ENCODE measurements at places on chromosomes 2 and 18. TPM values are rescaled to one million over a fixed set of nuclear protein-coding genes. Genes with fewer than 3 reads are reported as not detected.

Gene HS6ST1
- 22.3 TPM for total RNA-seq

Gene DES
- not detected for total RNA-seq

Gene TLX2
- total RNA-seq: 1.2 TPM

Gene GCKR
- total RNA-seq: not detected

Gene LBX2
- total RNA-seq: 1.1 TPM

Gene GPAT2
- 18.4 TPM for total RNA-seq

Gene RGPD4
- not detected for total RNA-seq

Gene CLEC4F
- 0.10 TPM for total RNA-seq

Gene VIL1
- not detected for total RNA-seq

Gene WNT6
- total RNA-seq: not detected

Gene ZFP36L2
- total RNA-seq: 92.3 TPM

Gene RFTN2
- total RNA-seq: not detected

Gene LGALSL
- 2.5 TPM for total RNA-seq

Gene CIB4
- total RNA-seq: not detected

- no peak for DNase-seq
Observed at GRCh38 chr2:128490321-128490720, 171.7 kb upstream of the HS6ST1 start.

DNA sequence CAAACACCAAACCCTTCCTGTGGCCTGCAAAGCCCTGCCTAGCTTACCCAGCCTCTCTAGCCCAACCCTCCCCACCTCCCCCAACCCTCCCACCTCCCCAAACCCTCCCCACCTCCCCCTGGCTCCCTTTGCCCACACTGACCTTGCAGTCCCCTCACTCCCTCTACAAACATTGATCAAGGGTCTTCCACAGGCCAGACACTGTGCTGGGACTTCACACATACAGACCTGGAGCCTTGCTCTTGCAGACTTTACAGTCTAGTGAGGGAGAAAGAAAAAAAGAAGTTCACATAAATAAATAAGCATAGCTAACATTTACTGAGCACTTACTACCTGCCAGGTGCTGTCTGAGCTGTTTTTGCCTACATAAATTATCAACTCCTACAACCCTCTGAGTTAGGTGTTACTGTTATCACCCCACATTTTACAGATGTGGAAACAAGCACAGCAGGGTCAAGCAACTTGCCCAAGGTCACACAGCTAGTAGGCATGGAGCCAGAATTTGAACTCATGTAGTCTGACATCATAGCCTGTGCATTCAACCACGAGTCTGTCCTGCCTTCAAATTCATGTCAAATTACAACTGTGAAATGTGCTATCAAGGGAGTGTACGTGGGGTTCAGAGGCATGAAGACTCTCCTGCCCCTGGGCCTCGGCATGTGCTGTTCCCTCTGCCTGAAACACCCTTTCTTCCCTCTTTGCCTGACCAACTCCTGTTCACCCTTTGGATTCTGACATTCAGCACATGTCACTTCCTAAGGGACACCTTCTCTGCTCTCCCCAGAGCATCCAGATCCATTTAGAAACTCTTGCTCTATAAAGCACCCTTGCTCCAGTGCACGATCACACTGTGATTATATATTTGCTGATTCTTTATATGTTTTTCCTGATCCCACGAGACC lies 209.9 kb downstream of the TNS1 start:
- DNase-seq: no peak

GRCh38 chr18:77765468-77765867 lies 515.8 kb downstream of the GALR1 start:
- no peak for DNase-seq

- DNase-seq: no peak
Observed at GRCh38 chr2:47083886-47084687, 71.0 kb downstream of the STPG4 start.

DNA sequence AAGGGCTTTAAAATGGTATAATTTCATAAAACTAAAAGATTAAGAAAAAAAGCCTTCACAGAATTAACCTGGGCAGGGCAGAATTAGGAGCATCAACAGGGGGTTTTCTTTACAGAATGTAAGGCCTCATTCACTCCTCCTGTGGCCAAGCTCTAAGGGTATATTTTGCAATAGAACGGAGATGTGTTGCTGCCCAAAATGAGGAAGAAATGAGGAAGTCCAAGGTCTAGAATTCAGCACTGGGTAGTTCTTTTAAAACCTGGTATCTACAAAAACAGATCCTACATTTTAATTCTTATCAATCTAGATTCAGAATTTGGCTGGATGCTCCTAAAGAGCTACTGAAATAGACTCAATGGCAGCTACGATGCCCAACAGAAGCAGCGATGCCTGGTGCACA lies 101.8 kb downstream of the AKAIN1 start:
- DNase-seq: no peak

- DNase-seq: no peak
Observed at GRCh38 chr18:8882632-8883408, 177.5 kb downstream of the MTCL1 start.

DNA sequence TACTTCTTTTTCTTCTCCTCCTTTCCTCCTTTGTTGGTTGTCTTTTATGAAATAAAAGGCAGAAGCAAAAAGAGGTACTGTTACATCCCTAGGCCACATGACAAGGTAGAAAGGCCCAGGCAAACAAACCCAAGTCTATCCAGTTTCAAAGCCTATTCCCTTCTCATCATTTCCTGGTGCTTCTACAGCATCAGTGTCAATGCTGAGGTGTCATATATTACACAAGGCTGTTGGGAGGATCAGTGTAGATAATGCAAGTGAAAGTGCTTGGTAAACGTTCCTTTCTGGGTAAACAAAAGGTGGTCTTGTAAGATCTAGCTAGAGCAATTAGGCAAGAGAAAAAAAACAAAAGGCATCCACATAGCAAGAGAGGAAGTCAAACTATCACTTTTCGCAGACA lies 64.9 kb downstream of the EVA1A start:
- no peak for DNase-seq

GRCh38 chr2:88066543-88066942 lies 1.1 kb upstream of the SMYD1 start:
- no peak for DNase-seq

DNA sequence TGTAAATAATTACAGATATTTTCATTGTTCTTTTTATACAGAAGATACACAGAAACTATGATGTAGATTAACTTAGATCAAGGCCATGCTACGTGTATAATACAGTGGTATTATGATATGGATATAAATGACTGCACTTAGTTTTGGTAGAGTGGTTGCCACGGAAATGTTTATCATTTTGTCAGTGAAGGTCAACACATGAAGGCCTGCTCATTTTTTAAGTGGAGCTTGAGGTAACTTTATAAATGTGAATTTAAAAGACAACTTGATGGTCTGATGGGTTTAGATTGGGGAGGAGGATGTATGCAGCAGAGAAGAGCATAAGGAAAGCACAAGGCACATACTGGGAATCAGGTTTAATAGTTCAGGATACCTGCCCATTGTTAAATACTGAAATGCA lies 14.4 kb upstream of the BBS5 start:
- DNase-seq: no peak

DNA sequence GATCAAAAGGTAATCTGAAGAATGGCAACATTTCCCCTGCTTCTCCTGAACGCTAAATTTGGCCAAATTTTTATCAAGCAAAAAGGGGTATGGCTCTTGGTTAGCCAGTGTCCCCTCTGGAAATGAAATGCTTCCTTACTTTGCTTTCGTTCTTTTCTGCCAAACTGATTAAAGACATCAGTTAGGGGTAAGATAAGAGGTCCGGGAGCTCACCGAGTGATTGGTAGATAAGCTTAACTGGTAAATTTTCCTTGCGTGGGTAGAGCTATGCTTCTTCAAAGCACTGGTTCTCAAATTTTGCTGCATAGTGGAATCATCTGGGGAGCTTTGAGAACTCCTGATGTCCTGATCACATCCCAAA lies 62.7 kb upstream of the MAPRE2 start:
- DNase-seq: no peak

- no peak for DNase-seq
Observed at GRCh38 chr18:36189486-36189885, 2.2 kb downstream of the MOCOS start.

GRCh38 chr2:85388878-85389538 lies 21.2 kb downstream of the CAPG start:
- no peak for DNase-seq

GRCh38 chr2:232263295-232263694 lies 115.3 kb upstream of the ALPP start:
- no peak for DNase-seq

- no peak for DNase-seq
Observed at GRCh38 chr2:43676322-43677050, at the start of gene C1GALT1C1L. Gene C1GALT1C1L (minus strand): TSS chr2:43676429. CDS start chr2:43676322, 107 bp downstream.

DNA sequence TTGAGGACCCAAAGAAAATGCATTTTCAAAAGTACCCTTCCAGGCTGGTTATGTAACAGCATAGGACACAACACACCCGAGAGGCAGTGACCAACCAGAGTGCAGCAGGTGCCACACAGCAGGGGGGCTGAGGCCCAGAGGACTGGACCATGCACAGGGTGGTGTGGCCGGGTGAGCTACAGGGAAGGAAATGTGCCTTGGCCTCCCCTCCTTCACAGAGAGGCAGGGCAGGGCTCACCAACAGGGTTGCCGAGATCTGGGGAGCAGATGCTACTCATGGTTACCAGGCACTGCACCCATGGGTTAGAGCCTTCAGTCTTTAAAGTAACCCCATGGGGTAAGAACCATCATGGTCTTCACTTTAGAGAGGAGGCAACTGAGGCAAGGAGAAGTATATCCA lies 158.4 kb downstream of the MSH2 start:
- no peak for DNase-seq

Data from activated T-helper 1 cell treated with anti-CD3 and anti-CD28 coated beads, Interleukin-12 subunit alpha, Interleukin-12 subunit beta, Interleukin-2, Interleukin-4 antibody, amounts not matched to agents 30 ng/mL and 10 ng/mL and 1 ng/mL, durations not matched to agents 14 hours and 24 hours and 36 hours (primary cell).